Renal cortical epithelial cell (primary cell): ENCODE measurements at places on chromosomes 7 and 10.

GRCh38 chr10:21138769-21139340 lies 241.7 kb upstream of the NEBL start:
- DNase-seq, result no peak

DNA sequence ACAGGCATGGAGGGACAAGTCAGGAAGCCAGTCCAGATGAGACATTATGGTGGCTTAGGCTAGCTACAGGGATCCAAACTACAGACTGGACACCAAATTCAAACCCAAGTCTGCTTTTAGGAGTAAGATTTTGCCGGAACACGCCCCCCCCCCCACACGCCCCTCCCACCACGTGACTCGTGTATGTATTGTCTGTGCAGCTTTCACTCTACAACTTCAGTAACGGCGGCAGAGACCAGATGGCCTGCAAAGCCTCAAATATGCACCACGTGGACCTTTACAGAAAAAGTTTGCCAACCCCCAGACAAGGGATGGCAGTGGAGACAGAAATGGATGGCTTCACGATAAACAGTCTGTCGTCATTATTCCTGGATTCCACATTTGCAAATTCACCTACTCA lies 14.5 kb downstream of the HIPK2 start:
- no peak for DNase-seq

DNA sequence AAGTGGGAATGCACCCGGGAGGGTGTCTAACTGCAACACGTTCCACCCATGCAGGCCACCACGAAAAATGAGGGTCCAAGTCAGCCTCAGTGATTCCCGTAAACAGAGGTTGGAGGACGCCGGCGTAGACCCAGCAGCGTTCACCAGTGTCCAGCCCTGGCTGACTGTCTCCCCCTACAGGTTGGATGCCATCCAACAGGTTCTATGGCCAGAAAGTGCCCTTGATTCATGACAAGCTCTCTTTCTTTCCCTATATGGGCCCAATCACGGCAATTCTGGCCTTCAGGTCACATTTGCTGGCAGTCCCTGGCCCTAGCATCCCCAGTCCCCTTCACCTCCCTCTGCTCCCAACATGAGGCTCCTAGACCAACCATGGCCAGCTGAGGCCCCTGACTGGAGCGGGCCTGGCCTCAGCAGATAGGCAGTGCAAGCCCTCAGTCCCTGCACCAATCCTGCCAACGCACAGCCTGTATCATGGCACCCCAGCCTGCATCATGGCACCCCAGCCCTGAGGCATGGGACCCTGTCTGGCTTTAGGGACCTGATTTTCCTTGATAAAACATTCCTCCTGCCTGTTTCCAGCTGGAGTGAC lies 227.4 kb downstream of the GRID1 start:
- DNase-seq, result no peak

GRCh38 chr10:79947083-79947415 lies 1.9 kb downstream of the SFTPD start:
- DNase-seq, result no peak

GRCh38 chr10:72312865-72313391 lies 39.2 kb downstream of the DDIT4 start:
- DNase-seq, result no peak

DNA sequence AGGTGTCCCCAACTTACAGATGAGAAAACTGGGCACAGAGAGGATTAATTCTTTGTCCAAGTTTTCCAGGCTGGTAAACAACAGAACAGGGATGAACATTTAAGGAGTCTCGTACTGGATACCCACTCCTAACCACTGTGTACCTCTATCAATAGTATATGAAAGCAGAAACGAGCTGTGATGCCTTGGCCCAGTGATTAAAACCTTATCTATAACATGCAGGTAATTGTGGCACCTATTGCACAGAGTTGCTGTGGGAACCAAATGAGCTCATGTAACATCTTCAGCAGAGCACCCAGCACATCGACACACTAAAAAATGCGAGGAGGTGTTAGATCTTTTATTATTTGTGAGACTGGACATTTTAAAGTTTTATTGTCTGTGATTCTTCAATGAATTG lies 1.6 kb downstream of the TMEM273 start:
- DNase-seq, result no peak

DNA sequence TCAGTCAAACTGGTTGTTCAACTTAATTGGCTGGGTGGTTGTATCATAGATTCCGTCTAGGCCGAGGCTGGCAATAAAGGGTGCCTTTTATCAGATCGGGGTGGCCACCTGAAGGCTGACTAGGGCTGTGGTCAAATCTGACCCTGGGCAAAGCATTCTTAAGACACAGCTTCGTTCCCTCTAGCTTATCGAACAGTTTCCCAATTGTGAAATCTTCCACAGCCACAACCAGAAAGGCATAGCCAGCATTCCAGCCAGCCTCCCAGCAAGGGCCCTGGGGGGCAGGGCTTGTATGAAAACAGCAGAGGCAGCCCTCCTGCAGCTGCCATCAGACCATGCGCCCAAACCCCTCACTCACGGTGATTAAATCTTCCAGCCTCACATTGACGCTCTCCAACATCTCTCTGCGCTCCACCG lies 42.5 kb upstream of the TMEM213 start:
- DNase-seq, result peak; percentile 84

GRCh38 chr10:113165673-113166072 lies 215.6 kb downstream of the TCF7L2 start:
- no peak for DNase-seq

DNA sequence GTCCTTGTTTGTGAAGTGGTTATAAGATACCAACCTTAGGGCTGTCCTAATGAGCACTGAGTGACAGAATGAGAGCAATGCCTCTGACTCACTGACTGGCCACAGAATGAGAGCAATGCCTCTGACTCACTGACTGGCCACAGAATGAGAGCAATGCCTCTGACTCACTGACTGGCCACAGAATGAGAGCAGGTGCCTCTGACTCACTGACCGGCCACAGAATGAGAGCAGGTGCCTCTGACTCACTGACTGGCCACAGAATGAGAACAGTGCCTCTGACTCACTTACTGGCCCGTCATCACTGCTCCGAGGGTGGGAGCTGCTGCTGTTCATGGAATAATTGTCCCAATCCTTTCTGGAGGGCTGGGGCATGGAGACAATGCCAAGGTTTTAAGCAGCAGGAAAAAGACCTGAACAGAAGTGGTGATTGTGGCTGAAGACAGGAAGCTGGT lies 265.2 kb upstream of the PPP2R2D start:
- DNase-seq, result peak; percentile 70

DNA sequence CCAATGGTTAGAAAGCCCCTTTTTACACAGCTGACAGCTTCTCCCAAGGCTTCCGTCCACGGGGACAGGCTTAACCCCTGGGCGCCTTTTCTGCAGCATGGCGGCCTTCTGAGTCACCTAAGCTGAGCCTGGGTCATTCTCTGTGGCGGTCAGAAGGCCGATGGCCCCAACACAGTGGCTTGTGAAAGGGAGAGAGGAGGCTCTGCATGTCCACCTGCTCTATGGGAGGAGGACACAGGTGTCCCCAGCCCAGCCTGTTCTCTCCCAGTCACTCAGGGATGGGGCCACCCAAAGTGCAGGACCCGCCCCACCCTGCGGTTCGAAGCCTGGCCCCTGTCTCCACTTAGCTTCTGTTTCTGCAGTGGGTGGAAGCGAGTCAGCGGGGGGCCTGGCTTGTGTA lies 20.4 kb upstream of the TTYH3 start:
- DNase-seq, result no peak
